K562 (cell line): ENCODE measurements at places on chromosomes 3 and 15.

DNA sequence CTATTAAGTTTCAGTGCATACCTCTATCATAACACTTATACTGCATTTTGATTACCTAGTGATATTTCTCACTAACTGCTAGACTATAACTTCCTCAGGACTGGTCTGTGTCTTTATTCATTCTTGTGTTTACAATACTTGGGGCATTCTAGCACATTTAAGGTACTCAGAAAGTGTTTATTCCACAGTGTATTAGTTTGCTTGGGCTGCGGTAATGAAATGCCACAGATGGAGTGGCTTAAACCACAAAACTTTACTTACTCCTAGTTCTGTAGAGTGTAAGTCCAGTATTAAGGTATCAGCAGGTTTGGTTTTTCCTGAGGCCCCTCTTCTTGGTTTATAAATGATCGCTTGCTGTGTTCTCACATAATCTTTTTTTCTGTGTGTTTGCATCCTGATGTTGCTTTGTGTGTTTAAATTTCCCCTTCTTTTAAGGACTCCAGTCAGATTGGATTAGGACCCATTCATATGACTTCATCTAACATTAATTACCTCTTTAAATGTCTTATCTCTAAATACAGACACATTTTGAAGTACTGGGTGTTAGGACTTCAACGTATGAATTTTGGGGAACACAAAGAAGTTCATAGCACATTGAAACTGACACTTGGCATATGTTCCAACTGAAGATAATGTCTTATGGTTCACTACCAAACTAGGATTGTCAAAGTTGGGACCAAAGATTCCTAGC is 23.9 kb downstream of the RNF111 start:
- H3K4me3 ChIP-seq: no peak overlapping the region
- peaks cover 20% of the 10 kb centered on the region; the same call in 1 of the 3 replicates for H3K36me3 ChIP-seq
- peaks cover 14% of the 10 kb centered on the region; the same call in 2 of the 3 replicates for H3K4me1 ChIP-seq
- no peaks in the 10 kb centered on the region for H3K27me3 ChIP-seq
- DNase-seq: peak; percentile 8

DNA sequence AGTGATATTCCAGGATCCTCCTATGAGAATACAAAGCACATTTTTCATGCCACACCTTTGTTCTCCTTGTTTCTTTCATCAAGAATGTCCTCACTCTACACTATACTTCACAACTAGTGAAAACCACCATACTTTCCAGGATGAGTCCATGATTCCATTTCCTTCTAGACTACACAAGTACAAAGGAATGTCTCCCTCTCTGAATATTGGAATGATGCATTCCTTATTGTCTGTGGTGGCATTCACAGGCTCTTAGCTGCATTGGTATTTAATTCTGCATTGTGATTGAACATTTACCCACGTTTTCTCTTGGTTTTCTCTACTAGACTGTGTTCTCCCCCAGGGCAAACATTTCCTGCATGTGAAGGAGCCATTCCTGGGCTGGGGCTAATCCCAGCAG is 217.5 kb downstream of the RAP2B start:
- no peaks in the 10 kb centered on the region for H3K27me3 ChIP-seq
- no peak overlapping the region for H3K4me3 ChIP-seq
- H3K4me1 ChIP-seq: no peaks in the 10 kb centered on the region
- no peak for DNase-seq
- H3K27ac ChIP-seq: no peak overlapping the region

DNA sequence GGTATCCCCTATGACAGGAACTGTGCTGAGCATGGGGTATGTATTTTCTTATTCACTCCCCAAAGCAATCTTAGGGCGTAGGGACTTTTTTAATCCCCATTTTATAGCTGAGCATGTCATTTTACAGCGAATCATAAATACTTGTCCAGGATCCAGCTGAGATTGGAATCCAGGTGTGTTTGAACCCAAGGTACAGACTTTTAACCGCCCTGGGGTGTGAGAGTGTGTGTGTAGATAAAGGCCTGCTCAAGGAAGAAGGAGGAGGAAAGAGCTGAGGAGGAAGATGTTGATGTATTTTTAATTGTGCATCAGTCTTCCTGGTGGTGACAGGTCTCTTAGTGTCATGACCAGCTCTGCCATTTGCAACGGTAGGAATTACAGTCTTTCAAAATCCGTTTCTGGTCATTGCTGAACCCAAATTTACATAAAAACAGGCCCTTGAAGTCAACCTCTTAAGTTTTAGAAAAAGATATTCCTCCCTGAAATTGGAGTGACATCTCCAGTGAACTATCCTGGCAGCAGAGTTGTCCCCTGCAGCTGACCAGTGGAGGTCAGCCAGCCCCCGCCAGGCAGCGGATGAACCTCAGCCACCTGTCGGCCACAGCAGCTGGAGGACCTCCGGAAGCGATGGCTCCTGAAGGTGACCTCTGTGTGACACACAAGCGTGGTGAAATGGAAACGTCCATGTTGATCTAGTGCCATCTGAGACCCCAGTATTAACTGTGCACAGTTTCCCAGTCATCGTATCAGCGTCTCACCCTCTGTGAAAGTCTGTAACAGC is 92.8 kb upstream of the MITF start:
- no peaks in the 10 kb centered on the region for H3K36me3 ChIP-seq
- no peak overlapping the region for H3K27ac ChIP-seq
- H3K4me3 ChIP-seq: no peak overlapping the region
- no peaks in the 10 kb centered on the region for H3K27me3 ChIP-seq
- DNase-seq: no peak

DNA sequence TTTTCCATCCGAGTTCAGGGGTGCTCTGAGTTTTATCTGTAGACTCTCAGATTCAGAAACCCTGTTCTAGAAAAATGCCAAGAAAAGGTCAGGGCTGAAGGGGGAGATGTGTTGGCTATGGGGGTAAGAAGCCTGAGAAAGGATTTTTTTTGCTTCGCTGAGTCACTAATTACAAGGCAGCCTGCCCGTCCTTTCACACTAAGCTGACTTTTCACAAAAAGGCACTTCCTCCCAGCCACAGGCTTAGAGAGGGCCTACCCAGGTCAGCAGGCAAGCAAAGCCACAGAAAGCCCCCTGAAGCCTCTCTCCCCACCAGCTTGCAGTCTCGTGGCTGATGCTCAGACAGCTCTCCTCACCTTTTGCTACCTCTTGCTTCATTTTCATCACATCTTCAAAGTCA is 192.6 kb upstream of the PRICKLE2 start:
- H3K4me3 ChIP-seq: no peak overlapping the region
- no peaks in the 10 kb centered on the region for H3K4me1 ChIP-seq
- DNase-seq: no peak

GRCh38 chr15:32709295-32710033 is 8.3 kb upstream of the GREM1 start:
- H3K36me3 ChIP-seq: no peaks in the 10 kb centered on the region
- no peaks in the 10 kb centered on the region; the same call in 1 of the 2 replicates for H3K27me3 ChIP-seq
- H3K27ac ChIP-seq: no peak overlapping the region
- no peak overlapping the region for H3K4me3 ChIP-seq

- DNase-seq: no peak
- H3K4me1 ChIP-seq: peaks cover 37% of the 10 kb centered on the region
- H3K36me3 ChIP-seq: peaks cover 79% of the 10 kb centered on the region
- no peak overlapping the region for H3K4me3 ChIP-seq
Measured at GRCh38 chr3:46936733-46937250, 39.8 kb downstream of the CCDC12 start.

DNA sequence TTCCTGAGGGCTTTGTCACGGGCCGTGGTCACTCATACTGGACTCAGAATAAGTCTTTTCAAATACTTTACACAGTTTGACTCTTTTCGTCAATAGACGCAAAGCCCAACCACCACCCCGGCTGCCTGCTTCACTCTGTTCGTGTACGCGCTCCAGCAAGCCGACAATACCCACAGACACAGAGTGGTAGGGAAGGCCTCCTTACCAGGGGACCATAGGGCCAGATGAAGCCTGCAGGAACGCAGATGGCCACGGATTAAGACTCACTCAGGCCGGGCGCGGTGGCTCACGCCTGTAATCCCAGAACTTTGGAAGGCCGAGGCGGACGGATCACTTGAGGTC is 29.7 kb downstream of the EFCAB12 start:
- DNase-seq: peak; percentile 26
- no peaks in the 10 kb centered on the region for H3K27me3 ChIP-seq
- H3K4me3 ChIP-seq: peak overlapping the region; percentile 73
- no peaks in the 10 kb centered on the region; the same call in 1 of the 3 replicates for H3K4me1 ChIP-seq

DNA sequence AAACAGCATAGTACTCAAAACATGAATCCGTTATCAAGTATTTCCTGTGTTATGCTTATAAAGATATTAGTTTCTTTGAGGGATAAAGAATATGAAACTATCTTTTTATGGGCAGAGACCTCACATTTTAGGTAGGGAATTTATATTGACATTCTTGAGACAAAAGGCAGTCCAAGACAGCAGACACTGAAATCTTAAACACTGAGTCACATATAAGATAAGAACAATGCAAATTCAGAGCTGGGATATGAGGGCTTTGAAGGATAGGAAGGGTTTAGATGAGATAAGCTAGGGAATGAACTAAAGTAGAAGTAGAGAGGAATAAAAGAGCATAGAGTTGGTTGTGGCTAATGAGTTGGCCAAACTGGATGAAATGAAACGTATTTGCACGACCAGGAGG is 58.4 kb downstream of the ASTE1 start:
- DNase-seq: no peak
- no peak overlapping the region for H3K27ac ChIP-seq
- H3K36me3 ChIP-seq: peaks cover 47% of the 10 kb centered on the region; the same call in 1 of the 3 replicates
- H3K4me1 ChIP-seq: no peaks in the 10 kb centered on the region
- H3K27me3 ChIP-seq: no peaks in the 10 kb centered on the region
- H3K4me3 ChIP-seq: no peak overlapping the region

DNA sequence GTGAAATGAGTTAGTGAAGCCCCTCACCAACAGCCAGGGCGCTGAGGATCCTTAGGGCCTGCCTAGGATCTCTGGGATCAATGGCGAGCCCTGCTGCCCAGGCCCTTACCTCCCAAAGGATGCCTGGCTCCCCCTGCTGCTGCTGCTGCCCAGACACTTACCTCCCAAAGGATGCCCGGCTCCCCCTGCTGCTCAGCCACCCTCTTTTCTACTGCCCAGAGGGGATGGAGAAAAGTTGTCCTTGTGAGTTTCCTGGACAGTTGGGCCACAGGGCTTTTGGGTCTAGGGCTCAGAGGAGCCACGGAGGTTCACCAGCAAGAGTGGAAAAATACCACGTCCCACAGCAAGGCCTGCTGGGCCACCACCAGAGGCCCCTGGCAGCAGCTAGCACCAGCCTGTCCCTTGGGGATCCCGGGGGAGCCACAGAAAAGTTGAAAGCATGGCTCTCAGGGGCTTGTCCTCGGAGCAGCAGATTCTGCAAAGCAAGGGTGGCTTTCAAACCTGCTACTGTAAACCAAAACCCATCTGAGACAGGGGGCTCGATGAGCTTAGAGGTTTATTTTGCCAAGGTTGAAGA is 59.4 kb downstream of the SLC6A6 start:
- no peak overlapping the region for H3K4me3 ChIP-seq
- H3K36me3 ChIP-seq: peaks cover 99% of the 10 kb centered on the region
- H3K27ac ChIP-seq: no peak overlapping the region
- peaks cover 12% of the 10 kb centered on the region for H3K4me1 ChIP-seq

- H3K36me3 ChIP-seq: no peaks in the 10 kb centered on the region
- no peak for DNase-seq
- no peaks in the 10 kb centered on the region for H3K27me3 ChIP-seq
- no peak overlapping the region for H3K4me3 ChIP-seq
- no peak overlapping the region for H3K27ac ChIP-seq
- H3K4me1 ChIP-seq: no peaks in the 10 kb centered on the region
Measured at GRCh38 chr3:135034291-135034768, 239.3 kb downstream of the EPHB1 start.

DNA sequence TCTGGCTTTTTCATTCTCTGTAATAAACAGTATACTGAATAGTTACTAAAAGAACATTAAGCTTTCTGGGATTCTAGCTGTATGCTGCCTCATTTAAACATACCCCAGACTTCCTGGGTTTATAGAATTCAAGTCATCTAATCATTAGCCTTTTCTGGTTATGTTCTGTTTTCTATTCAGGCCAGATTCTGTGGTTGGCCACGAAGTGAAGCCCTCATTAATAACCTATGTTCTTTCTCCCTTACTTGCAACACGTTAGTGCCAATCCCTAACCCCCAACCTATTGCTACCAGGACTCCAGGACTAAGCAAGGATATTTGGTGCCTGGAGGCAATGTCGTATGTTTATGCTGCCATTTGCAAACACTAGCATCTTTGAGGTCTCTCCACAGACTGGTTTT is 28.6 kb upstream of the MTMR10 start:
- H3K4me3 ChIP-seq: no peak overlapping the region
- H3K27ac ChIP-seq: no peak overlapping the region
- H3K27me3 ChIP-seq: peaks cover 10% of the 10 kb centered on the region
- H3K36me3 ChIP-seq: no peaks in the 10 kb centered on the region

- no peaks in the 10 kb centered on the region for H3K4me1 ChIP-seq
- H3K27me3 ChIP-seq: no peaks in the 10 kb centered on the region
- H3K27ac ChIP-seq: no peak overlapping the region
- no peak overlapping the region for H3K4me3 ChIP-seq
- no peak for DNase-seq
Measured at GRCh38 chr3:87120881-87121280, 106.2 kb upstream of the CHMP2B start.

DNA sequence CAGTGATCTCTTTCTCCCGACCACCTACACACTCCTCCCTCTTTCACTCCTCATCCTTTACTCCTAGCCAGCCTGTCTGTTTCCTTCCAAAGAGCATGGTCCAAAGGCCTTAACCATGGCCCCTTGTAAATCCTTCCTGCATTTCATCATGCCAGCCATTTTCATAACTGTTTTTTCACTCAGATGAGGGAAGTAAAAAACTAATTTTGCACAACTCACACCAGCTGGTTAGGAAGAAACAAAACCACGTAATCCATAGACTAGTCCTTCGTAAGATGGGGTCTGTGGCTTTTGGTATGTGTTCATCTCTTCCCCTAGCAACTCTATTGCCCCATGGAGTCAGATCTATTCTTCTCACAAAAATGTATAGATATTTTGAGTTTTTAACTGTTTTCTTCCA is 187.8 kb downstream of the SHOX2 start:
- H3K4me3 ChIP-seq: no peak overlapping the region
- no peaks in the 10 kb centered on the region for H3K4me1 ChIP-seq
- DNase-seq: no peak
- H3K27ac ChIP-seq: no peak overlapping the region

DNA sequence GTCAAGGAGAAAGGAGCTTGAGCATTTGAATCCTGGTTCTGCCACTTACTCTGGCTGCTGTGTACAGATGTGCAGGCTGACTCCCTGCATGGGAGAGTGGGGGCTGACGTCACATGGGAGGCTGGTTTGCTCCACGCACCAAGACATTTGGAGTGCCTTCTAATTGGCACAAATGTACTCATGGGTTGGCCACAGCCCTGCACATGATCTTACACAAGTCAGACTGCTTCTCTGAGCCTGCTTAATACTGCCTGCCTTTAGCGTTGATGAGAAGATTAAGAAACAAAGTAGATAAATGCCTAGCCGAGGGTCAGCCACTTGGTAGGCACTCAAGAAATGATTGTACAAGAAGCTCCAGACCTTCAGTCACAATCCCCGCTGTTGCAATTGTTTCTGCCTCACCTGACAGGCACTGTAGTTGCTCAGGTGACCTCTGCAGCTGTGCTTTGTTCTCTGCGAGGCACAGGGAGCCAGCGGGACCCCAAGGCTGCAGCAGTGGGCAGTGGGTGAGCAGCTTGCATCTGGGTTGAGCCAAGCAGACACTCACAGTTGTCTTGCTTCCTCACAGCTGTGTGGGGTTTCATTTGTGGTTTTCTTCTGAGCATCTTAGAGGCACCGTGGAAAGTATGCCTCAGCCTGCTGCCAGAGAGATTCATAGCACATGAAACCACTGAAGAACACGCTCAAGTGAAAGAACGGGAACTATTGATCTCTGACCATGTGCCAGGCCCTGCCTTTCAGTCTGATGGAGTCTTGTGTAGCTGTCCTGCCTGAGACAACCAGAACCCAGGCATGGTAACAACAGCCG is 33.1 kb downstream of the GRK7 start:
- no peaks in the 10 kb centered on the region for H3K36me3 ChIP-seq
- DNase-seq: no peak
- no peaks in the 10 kb centered on the region for H3K27me3 ChIP-seq
